ENCODE measurements at places on chromosomes 4 and X.

- peak; percentile 16 for DNase-seq
Observed at GRCh38 chr4:25223802-25224375, 9.9 kb upstream of the PI4K2B start.

GRCh38 chrX:13144927-13145655 lies 100.7 kb upstream of the FAM9C start:
- no peak for DNase-seq

GRCh38 chr4:1985294-1985693 lies 23.5 kb downstream of the NELFA start:
- DNase-seq: no peak

DNA sequence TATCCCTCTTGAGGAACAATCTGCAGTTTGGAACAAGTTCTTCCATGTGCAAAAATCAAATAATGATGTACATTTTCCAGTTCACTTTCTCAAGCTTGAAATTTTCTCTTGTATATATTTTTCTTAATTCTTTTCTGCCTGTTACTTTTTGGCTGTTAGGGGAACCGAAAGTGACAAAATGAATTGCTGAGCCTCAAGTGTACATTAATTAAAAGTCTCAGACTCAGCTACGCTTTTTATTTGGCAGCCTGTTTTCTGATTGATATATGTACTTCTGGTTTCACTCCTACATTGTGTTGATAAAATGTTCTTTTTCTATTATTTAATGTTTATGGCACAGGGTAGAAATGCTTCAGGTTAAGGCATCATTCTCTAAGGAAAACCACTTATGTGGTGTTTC lies 999.5 kb downstream of the PDHA2 start:
- DNase-seq: no peak

- no peak for DNase-seq
Observed at GRCh38 chr4:110139815-110140214, 58.6 kb downstream of the ELOVL6 start.

GRCh38 chrX:106999002-106999975 lies 723 bp downstream of the MORC4 start:
- DNase-seq: peak; percentile 51

DNA sequence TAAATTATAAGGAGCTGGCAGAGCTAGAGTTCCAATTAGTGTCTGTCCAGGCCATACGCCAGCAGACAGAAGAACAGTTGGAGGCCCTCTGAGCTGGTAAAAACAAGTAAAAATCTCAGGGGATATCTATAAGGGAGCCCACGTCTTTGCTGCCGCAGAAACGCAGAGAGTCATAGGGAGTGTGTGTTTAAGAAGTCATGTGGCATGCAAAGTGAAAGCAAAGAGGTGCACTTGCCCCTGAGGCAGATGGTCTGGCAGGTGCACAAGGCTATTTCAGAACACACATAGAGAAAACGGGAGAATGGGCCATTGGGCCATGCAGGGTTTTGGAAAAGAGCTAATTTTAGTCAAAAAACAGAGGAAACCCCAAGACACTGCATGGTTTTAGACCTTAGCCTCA lies 92.7 kb downstream of the NAP1L3 start:
- DNase-seq: no peak

- DNase-seq: no peak
Observed at GRCh38 chrX:153779891-153780677, 757 bp upstream of the SRPK3 start.

DNA sequence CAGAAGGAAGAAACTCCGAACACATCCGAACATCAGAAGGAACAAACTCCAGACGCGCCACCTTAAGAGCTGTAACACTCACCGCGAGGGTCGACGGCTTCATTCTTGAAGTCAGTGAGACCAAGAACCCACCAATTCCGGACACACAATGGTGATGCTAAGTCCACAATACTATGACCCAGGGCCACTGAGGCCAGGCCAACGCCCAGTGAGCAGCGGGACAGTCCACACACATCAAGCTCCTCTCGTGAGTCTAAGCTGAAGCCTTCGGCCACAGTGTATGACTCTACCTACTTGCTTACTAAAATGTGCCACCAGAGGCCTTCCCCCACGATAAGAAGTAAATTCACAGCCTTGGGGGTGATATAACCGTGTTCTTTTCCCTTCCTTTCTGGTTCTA lies 10.2 kb upstream of the CDKN2AIP start:
- DNase-seq: no peak

GRCh38 chr4:156946516-156947424 lies 24.8 kb downstream of the PDGFC start:
- peak; percentile 96 for DNase-seq

DNA sequence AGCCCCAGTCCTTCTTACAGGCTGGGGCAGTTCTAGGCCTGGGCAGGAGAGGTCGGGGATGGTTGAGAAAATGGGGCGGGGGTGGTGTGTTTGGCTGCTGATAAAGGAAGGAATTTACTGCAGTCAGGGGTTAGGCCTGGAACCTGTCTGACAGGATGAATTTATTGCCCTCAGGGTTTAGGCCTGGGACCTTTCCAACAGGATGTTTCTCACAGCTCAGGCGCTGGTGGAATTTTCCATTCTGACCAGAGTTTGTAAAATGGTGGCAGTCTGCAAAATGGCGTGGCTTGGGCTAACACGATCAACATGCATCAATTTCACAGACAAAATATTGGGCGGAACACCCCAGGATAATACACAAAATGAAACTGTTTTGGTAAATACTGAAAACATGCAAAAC lies 83.5 kb upstream of the SPIN4 start:
- peak; percentile 1 for DNase-seq

- no peak for DNase-seq
Observed at GRCh38 chrX:103584596-103584995, 719 bp upstream of the TCEAL4 start.

DNA sequence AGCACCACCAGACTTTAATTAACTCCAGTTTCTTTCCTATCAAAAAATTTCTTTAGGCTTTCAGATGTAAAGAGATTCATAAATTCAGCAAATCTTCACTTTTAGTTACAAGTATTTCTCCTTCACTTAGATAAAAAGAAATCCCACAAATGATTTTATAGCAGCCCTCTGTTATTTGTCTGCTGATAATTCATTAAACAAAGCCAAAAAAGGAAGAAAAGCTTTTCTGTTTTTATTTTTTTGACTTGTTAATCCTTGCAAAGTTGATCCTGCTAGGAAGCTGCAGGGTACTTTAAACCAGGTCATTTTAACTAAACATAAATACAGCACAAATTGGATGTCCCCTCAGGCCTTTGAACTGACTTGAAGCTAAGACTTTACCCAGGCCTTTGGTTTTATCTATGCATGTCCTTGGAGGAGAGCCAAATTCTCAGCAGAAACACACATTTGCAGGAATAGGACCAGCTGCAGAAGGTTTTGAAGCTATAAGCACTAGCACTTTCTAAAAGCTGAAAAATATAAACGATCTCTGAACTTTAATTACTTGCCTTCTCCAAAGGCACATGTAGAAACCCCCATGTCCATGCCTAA lies 57.5 kb downstream of the PCDH18 start:
- DNase-seq: peak; percentile 24

DNA sequence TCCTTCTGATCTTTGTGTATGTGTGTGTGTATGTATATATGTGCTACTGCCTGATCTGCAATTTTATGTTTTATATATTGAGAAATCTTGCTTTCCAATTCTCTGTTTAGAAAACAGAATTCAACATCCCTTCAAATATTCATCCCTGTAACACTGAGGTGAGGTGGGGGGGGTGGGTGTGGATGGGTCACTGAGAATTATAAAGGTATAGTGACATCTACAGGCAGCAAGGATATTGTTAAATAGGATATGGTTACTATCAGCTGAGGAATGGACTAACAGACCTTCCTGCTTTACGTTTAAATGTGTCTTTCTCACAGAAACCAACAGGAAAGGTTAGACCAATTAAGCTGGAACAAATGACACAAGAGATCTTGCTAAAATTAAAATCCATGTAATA lies 19.0 kb upstream of the MAGEB2 start:
- DNase-seq: no peak

DNA sequence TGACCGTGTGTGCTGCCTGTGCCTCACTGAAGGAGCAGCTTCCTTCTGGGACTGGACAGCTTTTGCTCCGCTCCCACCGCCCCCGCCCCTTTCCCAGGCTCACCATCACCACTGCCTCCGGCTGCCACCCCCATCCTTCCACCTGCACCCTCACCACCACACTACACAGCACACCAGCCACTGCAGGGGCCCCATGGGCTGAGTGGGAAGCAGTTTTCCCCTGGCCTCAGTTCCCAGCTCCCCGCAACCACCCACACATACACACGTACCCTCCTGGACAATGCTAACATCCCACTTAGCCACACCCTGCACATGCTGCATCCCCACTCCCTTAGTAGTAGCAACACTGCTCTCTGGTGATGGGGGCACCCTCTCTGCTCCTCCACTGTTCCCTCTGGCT lies 29.6 kb upstream of the COX18 start:
- DNase-seq: no peak

- peak; percentile 4 for DNase-seq
Observed at GRCh38 chr4:174490451-174490961, 31.8 kb downstream of the HPGD start.

DNA sequence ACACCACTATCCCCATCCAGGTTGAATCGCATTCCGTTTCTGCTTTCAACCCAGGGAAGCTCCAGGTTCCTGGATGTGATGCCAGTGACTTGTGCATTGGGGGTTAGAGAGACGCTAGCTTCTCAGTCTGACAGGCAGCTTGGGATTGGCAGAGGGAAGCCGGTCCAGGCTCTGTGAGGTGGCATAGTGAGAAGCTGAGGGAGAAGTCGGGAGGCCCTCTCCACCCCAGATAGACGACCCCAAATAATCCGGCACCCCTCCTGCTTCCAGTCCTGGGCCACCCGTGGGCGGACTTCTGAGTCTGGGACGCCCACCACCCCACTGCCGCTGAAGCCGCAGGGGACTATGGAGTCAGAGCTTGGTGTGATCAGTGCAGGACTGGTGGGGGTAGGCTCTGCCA lies 7.4 kb downstream of the MAGEA4 start:
- DNase-seq: no peak

GRCh38 chr4:24419181-24420034 lies 164.9 kb downstream of the DHX15 start:
- DNase-seq: peak; percentile 63

DNA sequence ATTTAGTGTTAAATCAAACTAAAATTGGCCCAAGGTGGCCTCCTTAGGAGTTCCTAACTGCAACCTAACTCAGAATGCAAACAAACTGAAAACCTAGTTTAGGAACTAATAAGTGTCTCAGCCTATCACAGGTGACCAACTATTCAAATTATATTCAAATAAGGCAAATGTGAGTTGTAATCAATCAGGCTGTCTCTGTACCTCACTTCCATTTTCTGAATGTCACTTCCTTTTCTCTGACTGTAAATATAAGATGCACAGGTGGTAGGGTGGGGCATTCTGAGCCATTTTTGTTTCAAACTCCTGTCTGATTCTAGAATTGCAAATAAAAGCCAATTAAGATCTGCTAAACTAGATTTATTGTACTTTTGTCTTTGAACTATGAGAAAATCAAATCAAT lies 401.5 kb downstream of the PPP3CA start:
- DNase-seq: no peak

- DNase-seq: no peak
Observed at GRCh38 chr4:98670186-98670585, 11.8 kb upstream of the TSPAN5 start.

- no peak for DNase-seq
Observed at GRCh38 chrX:131216828-131217227, 72.3 kb downstream of the IGSF1 start.

- DNase-seq: no peak
Observed at GRCh38 chr4:16692961-16693506, 205.4 kb downstream of the LDB2 start.

DNA sequence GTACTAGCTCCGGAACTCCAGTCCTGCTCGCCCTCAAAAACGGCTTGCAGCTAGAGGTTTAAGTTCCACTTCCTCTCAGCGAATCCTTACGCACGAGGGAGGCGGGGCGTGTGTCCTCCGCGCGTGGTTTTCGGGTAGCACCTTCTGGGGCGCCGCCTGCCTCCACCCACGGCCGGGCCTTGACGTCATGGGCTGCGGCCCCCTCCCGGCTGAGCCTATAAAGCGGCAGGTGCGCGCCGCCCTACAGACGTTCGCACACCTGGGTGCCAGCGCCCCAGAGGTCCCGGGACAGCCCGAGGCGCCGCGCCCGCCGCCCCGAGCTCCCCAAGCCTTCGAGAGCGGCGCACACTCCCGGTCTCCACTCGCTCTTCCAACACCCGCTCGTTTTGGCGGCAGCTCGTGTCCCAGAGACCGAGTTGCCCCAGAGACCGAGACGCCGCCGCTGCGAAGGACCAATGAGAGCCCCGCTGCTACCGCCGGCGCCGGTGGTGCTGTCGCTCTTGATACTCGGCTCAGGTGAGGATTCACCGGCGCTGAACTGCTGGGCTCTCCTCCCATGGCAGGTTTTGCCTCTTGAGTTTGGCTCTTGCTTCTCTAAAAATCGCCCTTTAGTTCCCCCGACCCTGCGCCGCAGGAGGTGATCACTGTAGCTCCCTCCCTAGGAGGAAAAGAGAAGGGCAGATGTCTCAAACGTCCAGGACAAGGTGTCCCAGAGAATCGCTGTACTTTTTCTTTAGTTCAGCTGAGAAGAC lies at the start of gene AREG:
Gene AREG (plus strand): TSS at position 246 of the 752 bp plus-strand sequence. CDS start 210 bp downstream, at position 456.
- DNase-seq: peak; percentile 26

DNA sequence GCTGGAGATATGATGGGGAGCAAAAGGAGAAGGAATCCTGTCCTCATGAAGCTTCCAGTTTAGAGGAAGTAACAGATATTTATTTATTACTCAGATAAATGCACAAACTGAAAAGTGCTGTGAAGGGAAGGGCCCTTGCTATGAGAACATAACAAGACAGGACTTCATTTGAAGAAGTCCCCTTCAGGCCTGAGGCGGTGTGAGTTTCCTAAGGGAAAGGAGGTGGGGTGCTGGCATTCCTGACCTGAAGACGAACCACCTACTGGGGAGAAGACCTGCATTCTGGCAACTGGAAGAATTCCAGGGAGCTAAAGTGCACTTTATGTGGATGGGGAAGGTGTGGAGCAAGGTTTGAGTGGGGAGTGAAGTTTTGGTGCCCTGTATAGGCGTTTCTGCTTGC lies 15.9 kb upstream of the SPARCL1 start:
- DNase-seq: no peak

GRCh38 chrX:121356850-121357171 lies 309.4 kb downstream of the GLUD2 start:
- DNase-seq: no peak

GRCh38 chr4:63787326-63787725 lies 621.9 kb downstream of the TECRL start:
- DNase-seq: no peak

DNA sequence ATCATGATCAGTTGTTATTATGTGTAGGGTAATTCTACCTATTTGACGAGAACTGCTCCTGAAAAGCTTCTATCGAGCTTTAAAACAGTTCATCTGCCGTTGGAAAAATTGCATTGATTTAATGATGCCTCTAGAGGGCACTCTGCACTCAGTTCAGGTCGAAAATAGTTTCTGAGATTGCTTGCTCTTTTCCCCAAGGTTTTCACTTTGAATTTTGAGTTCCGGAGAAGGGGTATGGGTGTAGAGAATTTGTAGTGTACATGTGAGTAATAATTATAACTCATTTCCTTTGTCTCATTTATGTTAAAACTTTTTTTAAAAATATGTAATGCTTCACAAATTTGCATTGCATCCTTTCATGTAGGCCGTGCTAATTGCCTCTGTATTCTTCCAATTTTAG lies 28.4 kb upstream of the TNIP3 start:
- DNase-seq: peak; percentile 55

All from AG10803 (cell line).